ENCODE measurements at places on chromosomes 5 and 9.

- no peak for DNase-seq
These were observed 29.4 kb upstream of the PDCL start for GRCh38 chr9:122857815-122858214.

- DNase-seq = no peak
These were observed 376.5 kb upstream of the DAB2 start for GRCh38 chr5:39801306-39801705.

DNA sequence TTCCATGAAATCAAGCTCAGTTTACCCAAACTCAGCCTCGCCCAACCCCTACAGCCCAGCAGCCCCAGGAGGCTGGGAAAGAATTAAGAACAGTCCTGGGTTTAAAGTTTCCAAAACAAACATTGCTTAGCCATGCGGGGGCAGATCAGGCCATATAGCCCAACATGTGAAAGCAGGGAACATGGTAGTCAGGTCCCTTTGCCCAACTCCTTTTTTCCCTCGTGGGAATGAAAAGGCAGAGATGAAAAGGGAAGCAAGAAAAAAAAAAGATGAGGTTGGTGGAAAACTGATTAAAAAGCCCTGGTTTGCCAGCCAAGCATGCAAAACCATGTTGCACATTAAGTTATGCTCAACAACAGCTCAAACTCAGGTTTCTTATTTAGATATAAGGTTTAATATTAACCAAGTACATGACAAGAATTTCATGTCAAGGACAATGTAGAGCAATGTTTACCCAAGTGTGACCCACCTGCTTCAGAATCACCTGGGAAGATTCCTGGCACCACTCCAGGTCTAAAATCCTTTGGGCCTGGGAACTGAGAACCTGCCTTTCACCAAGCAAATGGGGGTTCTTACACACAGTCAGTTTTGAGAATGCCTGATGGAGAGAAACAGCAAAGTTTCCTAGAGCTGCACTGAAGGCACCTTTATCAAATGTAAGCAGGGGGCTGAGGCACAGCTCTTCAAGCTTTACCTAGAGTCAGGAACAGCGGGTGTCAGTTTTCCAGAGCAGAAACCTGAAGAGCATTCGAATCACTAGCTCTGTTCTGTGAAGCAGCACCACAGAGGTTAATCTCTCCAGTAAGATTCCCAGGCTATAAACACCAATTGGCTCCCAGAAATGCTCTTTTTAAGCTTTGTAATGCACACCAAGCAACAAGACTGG is 1.7 kb downstream of the FREM1 start:
- no peak for DNase-seq

DNA sequence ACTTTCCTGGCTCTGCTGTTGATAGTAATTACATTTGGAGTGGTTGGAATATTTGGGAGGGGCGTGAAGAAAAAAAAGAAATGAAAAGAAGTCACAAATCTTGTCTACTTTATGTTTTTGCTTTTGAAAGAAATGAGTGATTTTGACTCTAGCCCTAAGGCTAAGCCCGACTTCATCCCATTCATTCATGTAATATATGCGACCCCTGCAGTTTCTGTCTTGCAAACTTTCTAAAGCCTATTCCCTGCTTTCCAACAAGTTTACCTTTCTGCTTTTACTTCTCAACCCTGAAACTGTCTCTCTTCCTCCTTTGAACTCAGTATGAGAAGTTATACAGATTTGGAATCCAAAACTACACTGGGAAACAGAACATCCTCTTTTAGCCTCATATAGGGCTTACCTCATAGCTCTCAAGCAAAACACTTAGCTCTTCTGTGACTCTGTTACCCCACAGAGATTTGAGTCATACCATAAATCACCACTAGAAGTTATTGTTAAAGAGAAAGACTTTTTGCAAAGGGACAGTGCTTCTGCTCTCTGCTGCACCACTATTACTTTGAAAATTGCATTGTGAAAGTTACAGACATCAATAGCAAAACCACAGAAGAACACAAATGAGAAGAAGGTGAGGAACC is 1.6 kb downstream of the CFAP95 start:
- DNase-seq = no peak

DNA sequence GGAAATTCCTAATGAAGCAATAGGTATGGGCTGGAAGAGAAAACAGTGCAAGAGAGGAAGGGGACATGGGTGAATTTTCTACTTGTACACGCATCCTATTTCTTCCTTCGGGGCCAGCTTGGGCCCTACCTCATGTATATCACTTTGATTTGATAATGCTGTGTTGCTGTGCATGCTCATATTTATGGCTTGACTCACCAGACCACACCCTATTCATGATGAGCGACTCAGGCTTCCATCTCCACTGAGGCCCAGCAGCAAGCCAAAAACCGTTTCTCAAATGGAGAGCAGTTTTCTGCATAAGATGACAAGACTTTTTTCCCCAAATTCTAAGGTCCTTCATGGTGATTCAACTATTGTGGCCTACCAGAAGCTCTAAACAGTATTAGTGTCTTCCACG is 2039.1 kb upstream of the CDH9 start:
- no peak for DNase-seq

DNA sequence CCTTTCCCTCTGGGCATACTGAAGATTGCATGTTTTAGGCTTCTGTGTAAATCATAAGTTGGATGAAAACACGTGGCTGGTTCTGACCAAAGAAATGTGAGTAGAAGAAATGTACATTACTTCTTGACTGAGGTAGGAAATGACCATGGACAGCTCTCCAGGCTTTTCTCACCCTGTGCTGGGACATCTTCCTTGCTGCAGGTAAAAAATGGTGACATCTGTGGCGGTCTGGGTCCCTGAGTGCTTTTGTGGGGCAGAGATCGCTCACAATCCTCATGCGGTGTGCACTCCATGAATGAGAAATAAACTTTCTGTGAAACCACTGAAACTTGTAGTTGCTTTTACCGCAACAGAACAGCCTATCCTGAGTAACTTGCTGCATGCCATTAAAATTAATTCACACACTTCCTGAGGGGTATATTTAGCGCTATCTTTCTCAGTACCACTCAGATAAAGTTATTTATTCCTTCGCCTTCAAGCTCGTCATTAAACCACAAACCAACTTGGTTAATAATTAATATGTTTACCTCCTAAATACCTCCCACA is 730.4 kb downstream of the EFNA5 start:
- no peak for DNase-seq

- DNase-seq = no peak
These were observed 593.7 kb downstream of the DNAH5 start for GRCh38 chr5:13350767-13351166.

- no peak for DNase-seq
These were observed 643.0 kb upstream of the RGMB start for GRCh38 chr5:98130261-98131035.

- peak; percentile 87 for DNase-seq
These were observed 131.8 kb upstream of the CHD1 start for GRCh38 chr5:99060306-99061261.

DNA sequence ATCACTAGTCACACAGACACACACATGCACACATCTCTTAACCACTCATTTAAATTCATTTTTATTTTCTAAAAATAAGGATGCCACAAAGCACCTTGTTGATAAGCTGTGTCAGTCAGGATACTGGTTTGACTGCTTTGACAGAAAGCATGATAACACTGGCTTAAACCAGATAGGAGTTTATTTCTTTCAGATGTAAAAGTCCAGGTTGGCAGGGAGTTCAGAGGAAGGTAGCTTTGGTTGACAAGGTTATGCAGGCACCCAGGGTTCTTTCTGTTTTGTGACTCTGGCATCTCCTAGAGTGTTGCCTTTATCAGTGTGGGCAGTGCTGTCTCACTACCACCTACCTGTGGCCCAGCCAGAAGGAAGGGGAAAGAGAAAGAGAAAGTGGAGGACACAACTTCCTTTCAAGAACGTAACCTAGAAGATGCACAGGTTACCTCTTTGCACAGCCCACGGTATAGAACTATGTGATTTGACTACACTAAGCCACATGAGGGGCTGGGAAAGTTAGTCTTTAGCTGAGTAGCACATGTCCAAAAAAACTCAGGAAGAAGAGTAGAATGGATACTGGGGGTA is 334.7 kb downstream of the OSTF1 start:
- DNase-seq = no peak

- no peak for DNase-seq
These were observed 168.6 kb upstream of the RGMB start for GRCh38 chr5:98604721-98605425.

DNA sequence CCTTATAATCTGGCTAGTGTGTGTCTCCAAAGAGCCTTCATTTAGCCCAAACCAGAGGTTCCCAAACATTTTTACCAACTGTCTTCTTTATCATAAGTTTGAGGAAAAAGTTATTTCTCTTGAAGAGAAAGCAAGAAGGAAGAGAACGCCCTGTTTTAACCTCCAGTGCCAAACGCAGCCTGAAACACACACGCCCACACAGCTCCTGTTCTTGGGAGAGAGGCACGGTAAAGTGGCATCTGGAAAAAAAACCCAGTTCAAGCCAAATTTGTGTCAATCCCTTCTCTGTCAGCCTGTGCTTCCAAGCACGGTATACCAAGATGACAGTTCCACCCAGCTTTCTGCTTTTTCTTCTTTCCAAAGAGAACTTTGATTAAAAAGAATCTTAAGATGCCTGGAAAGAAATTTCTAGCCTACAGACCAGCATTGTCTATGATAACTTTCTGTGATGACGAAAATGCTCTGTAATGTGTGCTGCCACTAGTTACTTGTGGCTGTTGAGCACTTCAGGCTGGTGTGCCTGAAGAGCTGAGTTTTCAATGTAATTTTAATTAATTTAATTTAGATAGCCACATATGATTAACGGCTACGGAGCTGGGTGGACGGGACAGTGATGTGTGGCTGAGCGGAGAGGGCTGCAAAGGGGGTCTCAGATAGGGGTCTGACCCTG is 62.3 kb downstream of the ACER2 start:
- DNase-seq = no peak

GRCh38 chr5:118832974-118833373 is 155.4 kb downstream of the DTWD2 start:
- no peak for DNase-seq

- DNase-seq = no peak
These were observed 18.2 kb downstream of the ALDOB start for GRCh38 chr9:101417389-101417788.

GRCh38 chr5:36950586-36951457 is 74.3 kb downstream of the NIPBL start:
- no peak for DNase-seq

DNA sequence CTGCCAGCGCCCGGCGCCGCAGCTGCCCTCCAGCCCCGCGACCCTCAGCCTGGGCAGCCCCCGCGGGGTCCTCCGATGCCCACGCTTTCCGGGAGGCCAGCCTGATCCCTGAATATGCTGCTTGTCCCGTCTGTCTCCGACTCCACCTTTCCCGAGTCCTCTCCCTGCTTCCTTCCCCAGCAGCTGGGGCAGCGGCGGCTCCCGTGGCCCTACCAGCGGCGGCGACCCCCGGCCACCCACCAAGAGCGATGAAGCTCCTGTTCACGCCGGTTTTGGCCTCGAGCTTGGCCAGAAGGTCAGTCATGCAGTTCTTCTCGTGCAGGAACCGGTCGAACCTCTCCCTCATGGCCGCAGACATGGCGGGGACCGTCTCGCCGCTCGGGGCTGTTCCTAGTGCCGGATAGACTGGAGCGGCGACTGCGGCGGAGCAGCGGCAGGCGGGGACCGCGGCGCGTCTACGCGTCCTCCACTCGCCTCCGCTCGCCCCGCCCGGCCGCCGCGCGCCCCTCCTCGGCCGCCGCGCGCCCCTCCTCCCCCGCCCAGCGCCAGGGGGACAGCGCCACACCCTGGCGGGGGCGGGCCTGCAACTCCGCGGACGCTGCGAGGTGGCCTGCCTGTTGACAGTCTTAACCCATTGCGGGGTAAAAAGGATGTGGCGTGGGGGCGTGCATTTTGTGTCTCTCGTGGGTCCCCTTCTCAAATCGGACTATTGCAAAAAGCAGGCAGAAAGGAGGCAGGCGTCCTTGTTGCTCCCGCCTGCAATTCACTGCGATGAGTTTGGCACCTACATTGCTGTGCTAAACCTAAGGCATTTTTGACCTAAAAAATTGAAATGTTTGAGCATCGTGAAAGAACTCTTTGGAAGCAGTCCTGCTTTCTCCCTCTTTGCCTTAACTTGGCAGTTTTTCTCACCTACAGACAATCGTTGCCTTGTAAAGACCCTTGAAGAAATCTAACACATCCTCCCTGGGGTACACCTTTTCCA is at the start of gene REEP5:
TSS of gene REEP5 (minus strand) at position 395 of the 985 bp plus-strand sequence. CDS start at position 358, 37 bp downstream.
- DNase-seq = peak; percentile 88

DNA sequence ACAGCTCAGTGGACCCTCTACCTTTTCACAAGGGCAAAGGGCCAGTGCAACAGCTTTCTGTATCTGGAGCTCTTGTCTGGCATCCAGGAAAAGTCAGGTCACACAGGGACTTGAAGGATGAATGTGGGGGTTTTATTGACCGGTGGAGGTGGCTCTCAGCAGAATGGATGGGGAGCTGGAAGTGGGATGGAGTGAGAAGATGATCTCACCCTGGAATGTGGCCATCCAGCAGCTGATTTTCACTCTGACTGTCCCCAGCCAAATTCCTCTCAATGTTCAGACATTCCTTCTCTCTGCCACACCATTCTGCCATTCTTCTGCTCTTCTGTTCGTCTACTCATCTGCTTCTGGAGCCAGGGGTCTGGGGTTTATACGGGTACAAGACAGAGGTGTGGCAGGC is 1119.9 kb downstream of the TAF11L14 start:
- DNase-seq = no peak

DNA sequence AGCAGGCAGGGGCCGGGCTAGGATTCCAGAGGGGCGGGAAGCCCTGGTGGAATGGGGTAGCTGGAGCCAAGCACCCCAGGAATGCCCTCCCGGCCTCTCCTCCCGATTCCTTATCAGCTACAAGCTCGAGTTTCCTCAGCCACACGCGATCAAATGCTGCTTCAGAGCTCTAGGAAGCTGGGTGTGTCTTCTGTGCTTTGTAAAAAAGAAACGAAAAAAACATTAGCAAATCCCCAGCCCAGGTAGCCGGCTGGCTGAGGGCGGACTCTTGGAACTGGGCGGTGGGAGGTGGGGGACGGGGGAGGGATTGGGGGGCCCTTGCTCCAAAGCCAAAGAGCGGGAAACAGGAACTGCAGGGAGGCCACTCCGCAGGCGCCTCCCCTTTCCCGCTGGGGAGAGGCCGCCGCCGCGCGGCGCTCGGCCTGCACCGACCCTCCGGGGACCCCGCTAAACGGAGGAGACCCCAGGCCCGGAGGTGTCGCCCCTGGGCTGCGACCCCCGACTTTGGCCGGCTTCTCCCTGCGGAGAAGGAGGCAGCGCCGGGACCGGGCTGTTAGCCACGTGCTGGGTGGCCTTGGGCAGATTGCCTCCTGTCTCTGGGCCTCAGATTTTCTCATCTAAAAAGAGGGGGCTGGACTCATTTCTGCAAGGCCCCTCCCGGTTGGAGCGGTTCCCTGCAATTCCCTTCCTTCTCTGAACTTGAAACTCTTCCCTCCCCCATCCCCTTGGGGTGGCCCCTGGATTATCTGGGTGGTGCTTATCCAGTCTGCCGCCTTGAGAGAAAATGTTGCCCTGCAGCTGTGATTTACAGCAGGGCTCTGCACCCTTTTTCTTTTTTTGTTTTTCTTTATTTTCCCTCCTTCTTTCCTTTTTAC is 40.9 kb upstream of the FABP6 start:
- DNase-seq = peak; percentile 4

DNA sequence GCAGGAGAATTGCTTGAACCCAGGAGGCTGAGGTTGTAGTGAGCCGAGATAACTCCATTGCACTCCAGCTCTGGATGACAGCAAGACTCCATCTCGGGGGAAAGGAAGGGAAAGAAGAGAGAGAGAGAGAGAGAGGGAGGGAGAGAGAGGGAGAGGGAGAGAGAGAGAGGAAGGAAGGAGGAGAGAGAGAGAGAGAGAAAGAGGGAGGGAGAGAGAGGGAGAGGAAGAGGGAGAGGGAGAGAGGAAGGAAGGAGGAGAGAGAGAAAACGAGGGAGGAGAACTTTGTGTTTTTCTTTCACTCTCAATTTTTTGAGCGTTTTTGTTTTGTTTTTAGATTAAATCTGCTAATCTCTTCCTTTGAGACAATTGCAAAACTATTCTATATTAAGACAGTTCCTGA is 46.9 kb downstream of the SPEF2 start:
- no peak for DNase-seq
